Cerebellum (tissue), 4 donors: ENCODE measurements at places on chromosomes 3 and 15.

DNA sequence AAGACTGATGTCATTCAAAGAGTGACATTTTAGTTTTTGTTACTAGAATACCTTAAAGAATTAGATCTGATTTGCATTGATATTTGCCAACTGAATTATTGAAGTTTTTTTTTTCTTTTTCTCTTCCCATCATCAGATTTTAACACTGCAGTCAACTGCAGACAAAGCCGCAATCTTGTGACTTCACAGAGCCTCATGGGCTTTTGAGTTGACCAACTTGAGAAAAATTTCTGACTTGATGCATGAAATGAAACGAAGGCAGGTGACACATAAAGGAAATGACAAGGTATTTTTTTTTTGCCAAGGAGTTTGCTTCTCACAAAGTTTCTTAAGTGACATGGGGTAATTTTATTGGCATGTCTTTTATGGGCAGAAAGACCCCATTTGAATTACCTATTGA lies 383.7 kb downstream of the GAP43 start:
- DNase-seq, result no peak

DNA sequence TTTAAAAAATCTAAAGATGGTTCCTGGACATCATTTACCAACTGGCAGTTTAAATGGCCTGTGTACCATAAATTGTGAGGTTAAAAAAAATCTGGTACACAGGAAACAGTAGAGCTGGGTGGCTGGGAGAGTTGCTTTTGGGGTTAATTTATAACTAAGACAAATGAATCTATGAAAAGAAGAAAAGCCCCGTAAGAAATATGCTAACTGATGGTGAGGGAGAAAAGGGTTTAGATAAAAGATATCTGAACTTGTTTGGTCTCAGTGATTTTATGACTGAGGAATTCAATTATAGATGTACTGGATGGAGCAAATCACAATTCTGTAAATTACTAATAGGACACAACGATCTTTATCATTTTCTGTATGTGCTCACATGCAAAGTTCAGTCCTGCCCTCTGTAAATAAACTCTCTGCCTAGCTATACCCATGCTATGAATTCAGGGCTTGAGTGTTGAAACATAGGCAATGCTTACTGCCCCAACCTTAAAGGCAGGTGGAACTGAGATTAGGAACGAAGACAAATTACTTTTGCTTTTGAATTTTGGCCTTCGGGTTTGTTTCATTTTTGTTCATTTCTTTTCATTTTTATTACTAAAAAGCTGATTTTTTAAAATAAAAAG lies 28.0 kb downstream of the PPARG start:
- DNase-seq, result no peak

DNA sequence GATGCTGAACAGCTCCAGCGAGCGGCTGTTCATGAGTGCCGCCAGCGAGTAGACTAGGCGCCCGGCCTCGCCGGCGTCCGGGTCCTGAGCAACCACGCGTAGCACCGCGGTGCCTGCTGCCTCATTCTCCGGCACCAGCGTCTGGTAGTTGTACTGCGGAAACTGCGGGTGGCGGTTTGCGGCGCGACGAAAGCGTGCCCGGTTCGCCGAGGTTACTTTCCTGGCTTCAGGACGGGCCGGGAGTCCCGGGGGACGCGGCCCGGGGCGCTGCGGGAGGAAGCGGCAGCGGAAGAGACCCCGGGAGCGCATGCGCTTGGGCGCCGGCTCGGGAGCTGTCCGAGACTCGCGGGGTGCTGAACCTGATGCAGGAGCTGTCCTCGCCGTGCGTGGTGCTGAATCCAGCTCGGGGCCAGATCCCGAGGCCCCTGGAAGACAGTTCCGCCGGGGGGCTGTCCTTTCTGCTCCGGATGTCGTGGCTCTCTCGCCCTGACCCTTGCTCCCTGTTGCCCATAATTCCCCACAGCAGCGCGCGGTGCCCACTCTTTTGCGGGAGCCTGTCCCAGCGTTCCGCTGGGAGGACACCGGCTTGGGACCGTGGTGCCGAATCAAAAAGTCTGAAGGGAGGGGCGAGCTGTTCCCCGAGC lies 1.1 kb downstream of the CELSR3 start:
- DNase-seq, result peak; percentile 57

GRCh38 chr3:139930211-139930610 lies 4.8 kb upstream of the CLSTN2 start:
- no peak for DNase-seq

DNA sequence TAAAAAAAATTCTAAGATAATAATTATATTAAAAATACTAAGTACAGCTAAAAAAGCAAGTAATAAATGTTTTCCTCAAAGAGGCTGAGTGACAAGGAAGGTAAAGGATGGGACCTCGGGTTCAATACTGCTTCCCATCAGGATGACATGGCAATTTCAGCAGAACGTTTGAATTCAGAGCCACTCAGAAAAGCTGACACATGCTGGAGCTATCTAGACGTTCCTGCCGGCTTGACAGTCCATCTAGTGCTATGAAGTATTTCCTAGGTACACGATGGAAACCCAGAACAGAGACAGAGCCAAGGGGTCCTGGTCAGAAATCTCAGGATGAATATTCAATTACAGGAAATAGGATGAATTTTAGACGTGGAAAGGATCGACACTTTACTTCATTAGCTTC lies 361.8 kb downstream of the FGF12 start:
- no peak for DNase-seq

GRCh38 chr15:92328207-92328606 lies 65.5 kb upstream of the ST8SIA2 start:
- no peak for DNase-seq

GRCh38 chr15:71971905-71972304 lies 146.0 kb downstream of the MYO9A start:
- DNase-seq, result no peak

- DNase-seq, result no peak
Measured at GRCh38 chr3:141915016-141915415, 38.6 kb downstream of the ATP1B3 start.

DNA sequence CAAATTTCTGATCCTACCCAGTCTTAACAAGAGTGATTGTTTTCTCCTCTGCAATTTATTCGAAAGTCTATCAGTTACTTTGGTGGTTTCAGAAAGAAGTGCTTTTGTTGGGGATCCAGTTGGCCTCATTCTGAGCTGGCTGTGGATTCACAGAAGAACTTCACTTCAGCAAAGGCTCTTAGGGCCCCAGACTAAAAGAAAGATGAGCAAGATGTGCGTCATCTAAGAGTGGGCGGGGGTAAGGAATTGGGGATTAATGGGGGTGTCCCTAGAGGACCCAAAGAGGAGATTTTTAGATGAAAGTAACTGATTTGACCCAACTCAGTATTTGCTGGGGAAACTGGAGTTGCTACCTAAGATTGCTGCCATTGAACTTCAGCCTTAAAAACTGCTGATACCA lies 63.9 kb upstream of the TSEN2 start:
- DNase-seq, result no peak

DNA sequence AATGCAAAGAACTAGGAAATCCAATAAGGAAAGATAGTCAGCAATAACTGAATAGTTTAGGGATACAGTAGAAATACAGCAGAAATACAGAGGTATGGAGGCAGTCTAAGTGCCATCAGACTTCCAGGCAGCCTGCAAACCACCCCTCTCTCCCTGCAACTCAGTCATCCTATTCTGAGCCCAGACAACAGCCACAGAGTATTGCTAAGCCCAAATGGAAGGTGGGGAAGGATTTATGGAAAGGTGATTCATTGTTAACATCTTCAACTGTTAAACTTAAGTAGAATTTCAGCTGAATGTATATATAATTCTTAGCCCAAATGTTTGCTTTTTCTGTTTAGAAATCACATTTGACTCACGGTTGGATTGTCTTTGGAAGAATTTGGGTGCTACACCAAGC lies 300.4 kb downstream of the RBMS3 start:
- no peak for DNase-seq

GRCh38 chr3:169634618-169635236 lies 28.8 kb downstream of the MECOM start:
- no peak for DNase-seq

DNA sequence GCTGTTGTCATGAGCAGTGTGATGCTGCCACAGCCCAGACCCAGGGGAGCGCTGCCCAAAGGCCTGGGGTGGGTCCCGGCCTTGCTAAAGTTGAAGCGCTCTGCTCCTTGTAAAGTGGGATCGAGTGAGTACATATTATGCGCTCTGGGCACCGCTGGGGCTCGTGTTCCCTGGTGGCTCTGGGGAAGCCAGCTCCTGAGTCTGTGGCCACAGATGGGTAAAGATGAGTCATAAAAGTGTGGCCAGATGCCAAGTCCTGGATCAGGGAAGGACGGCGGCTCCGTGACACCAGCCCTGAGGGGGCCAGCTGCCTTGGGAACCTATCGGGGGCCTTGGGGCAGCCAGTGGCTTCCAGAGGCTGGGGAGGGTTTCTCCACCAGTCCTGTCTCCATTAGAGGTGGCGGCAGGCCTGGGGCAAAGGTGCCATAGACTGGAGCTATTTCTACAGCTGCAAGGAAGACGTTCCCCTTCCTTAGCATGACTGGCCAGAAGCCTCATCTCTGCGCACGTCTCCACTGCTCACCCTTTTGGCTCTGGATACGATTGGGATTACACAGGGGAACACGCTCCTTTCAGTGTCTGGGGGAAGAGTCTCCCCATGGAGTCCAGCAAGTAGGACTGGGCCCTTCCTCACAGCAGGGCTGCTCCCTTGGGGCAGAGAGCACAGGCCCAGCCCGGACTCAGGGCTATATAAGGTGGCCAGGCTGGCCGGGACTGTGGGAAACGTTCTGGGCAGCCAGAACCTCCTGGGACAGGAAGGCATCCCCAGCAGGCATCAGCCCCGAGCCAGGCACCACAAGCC lies 1.2 kb upstream of the ITIH4 start:
- DNase-seq, result peak; percentile 44

- DNase-seq, result no peak
Measured at GRCh38 chr3:35488526-35488925, 150.8 kb upstream of the ARPP21 start.

DNA sequence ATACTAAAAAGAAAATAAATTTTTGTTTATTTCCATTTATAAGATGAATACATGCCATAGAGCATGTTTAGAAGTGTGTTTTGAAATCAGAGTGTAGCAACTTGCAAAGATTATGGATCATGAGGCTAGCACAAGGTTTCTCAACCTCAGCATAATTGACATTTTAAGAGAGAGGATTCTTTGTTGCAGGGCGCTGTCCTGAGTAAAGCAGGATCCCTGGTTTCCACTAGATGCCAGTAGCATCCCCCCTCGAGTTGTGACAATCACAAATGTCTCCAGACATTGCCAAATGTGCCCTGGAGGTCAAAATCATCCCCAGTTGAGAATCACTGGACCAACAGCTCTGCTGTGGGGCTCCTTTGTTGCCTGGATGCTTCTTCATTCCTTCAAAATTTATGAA lies 128.5 kb upstream of the RBMS3 start:
- DNase-seq, result no peak
